Activated CD4-positive, CD25-positive, alpha-beta regulatory T cell treated with anti-CD3 and anti-CD28 coated beads, Interleukin-2, amount 50 U/mL, for 72 hours (primary cell): ENCODE measurements at places on chromosomes 1 and 21.

DNA sequence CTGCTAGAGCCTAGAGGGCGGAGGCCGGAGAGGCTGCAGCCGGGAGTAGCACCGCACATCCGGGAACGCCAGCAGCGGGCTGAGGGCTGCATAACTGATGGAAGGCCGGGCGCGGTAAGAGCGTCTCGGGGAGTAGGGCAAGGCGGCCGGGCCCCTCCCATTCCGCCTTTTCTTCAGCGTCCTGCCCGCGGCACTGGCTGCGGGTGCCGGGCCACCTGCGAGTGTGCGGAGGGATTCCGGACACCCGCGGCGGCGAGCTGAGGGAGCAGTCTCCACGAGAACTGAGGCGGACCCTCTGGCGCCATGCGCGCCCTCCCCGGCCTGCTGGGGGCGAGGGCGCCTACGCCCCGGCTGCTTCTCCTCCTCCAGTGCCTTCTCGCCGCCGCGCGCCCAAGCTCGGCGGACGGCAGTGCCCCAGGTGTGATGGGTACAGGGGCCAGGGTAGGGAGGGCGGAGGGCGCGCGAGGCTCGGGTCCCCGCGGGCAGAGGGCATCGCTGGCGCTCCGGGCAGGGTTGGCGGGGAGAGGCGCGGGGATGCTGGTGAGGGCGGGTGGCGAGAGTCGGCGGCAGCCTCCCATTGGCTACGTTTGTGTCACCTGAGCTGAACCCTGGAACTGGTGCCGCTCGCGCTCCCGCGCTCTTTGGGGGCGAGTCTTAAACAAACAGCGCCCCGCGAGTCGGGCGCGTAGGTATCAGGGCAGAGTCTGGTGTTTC is 334.4 kb downstream of the SRGAP2C start:
- peak; percentile 79 for DNase-seq

- DNase-seq: no peak
Measured at GRCh38 chr1:228277491-228278431, 69.9 kb downstream of the OBSCN start.

GRCh38 chr1:220325306-220325995 is 53.2 kb upstream of the RAB3GAP2 start:
- DNase-seq: no peak

DNA sequence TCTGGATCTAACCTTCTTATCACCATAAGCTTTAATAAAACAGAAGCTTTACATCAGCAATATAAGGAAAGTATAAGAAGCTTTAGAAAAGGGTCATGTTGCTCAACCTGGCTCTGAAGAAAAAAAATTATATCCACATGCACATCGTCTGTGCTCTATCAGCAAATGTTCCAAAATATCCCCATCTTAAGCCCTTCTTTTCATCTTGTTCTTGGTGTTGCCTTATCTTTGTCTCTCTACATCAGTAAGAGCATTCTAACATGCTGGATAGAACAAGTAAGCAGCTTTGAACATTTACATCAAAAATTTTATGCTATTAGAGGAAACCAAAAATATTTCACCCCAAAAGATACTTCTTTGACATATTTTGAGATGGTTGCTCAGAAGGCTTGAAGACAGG is 157.8 kb upstream of the SNX7 start:
- DNase-seq: no peak

DNA sequence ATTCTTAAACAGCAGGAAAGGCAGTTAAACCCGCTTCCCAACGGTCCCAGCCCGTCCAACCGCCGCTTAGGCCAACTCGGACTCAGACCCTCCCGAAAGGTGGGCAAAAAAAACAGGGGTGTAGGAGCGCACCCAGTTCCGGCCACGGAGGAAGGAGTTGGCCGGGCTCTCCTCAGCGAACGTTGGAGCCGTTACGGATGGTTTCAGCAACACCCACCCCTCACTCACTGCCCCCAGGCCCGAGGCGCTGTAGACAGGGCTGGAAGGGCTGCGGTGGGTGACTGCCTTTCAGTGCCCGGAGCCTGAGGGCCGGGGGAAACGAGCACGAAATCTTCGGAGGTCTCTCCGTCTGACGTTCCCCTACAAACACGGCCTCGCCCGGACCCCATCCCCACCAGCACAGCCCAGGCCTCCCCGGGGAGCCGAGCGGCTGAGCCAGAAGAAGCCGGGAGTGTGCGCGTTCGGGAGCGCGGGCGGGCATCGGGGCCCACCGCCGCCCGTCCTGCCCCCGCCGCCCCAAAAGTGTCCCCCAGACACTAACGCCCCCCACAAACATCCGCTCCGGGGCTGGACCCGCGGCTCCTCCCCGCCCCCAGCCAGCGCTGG is 1.3 kb downstream of the KDM5B start:
- peak; percentile 42 for DNase-seq

DNA sequence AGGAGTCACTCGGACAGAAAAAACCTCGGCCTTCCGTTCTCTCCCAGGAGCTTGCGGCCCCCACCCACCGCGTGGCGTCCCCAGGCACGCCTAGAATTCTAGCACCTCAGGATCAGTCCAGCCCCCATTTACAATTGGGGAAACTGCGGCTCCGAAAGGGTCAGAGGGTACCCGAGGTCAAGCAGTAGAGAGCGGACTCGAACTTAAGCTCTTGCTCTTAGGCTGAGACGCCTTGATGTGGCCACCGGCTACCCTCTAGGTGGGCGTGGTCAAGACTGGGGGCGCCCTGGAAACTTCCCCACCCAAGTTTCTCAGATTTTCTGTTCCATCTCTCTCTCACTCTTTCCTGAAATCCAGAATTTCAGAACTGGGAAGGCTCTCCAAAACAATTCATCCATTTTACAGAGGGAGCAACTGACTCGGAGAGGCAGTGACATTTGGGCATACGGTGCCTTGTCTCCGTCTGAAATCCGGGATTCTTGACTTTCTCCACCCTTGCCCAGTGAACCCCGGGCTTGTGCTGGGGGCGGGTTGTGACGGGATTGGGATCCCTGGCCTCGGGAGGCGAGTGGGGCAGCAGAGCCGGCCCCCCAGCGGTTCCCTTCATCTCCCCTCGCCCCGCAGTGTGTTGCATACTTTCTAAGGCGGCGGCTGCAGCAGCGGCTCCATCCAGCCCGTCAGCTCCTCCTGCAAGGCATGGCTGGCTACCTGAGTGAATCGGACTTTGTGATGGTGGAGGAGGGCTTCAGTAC is 777 bp downstream of the AZIN2 start:
- no peak for DNase-seq

- DNase-seq: no peak
Measured at GRCh38 chr1:247298701-247299100, 33.0 kb downstream of the ZNF496 start.

- no peak for DNase-seq
Measured at GRCh38 chr1:106080608-106081325, 975.7 kb upstream of the PRMT6 start.

DNA sequence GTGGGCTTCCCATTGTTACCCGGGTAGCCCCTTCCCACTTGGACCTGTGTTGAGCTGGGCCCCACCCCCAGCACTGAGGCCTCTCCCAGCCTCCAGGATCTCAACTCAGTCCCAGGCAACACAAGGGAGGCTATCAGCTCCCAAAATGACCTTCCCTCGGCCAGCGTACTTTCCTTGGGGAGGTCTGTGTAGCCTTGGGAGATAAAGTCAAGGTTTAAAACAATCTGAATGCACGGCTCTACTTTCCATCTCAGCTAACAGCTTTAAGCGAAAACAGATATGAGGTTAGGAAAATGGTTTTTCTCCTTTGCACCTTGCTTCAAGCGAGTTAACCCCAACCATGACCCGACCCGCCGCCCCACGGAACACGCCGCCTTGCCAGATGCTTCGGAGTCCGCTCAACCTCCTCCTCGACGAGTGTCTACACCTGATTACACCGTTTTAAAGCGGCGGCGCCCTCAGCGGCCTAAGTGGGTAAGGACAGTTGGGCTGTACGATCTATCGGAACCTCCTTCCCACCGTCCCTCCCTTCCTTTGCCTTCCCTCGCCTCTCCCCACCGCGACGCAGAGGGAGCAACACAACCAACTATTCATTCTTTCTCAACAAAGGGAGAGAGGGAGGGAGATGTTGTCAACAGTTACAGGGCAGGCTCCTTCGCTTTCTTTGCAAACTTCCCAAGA is 1.1 kb downstream of the BCAR3 start:
- peak; percentile 48 for DNase-seq

DNA sequence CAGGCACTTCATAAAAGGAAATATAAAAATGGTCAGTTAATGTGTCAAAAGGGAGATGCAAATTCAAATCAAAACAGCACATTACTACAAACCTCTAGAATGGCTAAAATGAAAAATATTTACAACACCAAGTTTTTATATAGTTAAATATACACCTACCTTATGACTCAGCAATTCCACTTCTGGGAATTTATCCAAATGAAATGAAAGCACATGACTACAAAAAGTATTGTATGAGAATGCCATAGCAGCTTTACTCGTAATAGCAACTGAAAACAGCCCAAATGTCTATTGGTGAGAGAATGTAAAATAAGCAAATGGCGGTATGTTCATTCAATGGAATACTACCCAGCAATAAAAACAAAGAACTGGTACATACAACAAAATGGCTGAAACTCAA is 175.8 kb upstream of the SPAG17 start:
- DNase-seq: no peak

DNA sequence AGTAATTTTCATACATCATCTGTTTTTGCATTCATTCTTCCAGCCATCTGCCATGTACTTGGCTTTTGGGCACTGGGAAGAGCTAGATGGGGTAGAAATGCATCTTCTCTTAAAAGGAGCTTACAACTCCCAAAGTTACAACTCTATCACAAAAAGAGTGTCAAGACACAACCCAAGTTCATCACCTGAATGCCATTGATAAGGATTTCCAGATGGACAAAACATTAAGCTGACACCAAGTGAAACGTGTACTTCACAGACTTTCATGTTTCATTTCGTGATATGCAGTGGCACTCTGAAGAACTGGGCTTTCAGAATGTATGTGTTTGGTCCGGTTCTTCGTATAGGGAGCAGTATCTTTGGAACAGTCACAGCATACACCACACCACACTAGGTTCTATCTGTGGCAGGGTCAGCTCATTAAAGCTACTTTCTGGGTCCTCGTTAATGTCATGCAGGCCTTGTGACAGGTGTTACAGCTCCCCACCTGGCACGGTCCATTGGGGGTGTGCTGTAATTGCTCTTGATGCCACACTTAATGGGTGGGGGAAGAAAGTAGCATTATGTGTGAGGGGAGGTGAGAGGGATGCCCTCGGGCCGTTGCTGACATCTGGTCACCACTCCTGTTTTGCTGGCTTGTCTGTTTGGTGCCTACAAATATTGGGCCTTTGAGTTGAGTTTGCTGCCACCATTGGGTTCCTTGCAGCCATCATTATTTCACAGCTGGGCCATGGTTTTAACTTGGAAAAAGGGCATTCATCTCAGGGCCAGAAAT is 164.9 kb downstream of the NFIA start:
- no peak for DNase-seq

- DNase-seq: no peak
Measured at GRCh38 chr1:43551396-43551888, 20.8 kb downstream of the PTPRF start.

DNA sequence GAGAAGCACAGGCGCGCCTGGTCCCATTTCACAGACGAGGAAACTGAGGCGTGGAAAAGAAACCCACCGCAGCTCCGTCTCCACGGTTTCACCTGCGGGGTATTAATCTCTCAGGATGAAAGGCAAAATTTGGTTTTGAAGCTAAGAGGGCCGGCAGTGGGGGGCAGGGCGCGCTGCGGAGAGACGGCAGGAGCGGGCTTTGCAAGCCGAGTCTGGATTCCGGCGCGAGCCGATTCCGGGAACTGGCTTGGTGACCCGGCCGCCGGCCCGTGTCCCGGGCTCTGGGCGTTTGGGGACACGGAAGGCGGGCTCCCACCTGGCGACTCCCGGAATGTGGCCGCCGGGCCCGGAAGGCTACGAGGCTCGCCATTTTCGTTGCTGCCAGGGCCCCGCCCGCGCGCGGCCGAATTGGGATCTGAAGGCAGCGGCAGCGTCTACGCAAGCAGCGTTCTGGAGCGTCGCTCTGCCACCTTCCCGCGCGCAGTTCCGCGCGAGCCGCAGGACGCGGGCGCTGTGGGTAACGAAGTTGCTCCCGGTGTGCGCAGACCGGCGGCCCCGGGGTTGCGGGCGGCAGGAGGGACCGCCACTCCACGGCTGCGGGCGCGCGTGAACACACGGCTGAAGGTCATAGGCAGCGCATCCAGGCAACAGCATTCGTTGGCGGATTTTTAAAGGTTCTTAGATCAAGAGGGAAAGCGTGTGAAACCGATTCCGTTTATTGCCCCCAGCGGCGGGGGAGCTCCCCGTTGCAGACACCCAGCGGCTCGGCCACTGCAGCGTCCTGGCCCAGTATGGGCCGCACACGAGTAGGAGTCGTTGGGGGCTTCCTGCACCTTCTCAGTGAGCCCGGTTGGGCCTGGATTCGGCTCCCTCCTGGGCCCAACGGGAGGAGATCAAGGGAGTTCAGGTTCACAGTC is 5.4 kb upstream of the PRDM16 start:
- DNase-seq: no peak

- DNase-seq: no peak
Measured at GRCh38 chr1:160109686-160110085, 5.9 kb upstream of the ATP1A2 start.

GRCh38 chr21:45859041-45859761 is 122.4 kb upstream of the COL6A1 start:
- no peak for DNase-seq

- DNase-seq: no peak
Measured at GRCh38 chr1:196557797-196558196, 50.4 kb downstream of the KCNT2 start.

GRCh38 chr1:58885998-58886397 is 102.2 kb upstream of the JUN start:
- DNase-seq: no peak

GRCh38 chr1:48036710-48037355 is 39.6 kb upstream of the TRABD2B start:
- no peak for DNase-seq

DNA sequence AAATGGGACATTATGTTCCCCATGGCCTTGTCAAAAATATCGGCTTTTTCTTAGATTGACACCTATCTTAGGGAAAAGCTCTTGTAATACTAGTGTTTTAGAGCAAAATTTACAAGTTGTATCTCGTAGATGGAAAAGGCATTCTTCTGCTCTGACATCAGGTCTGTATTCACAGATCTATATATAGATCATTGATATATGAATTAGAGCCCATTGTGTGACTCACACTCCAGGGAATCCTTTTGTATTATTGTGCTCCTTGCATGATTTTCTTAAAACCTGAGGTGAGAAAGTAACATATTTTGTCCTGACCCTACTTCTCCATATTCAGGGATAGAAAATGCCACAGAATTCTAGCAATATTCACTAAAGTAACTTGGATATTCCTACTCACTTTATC is 1160.8 kb upstream of the B3GALT2 start:
- no peak for DNase-seq

GRCh38 chr1:9454494-9455066 is 84.7 kb upstream of the SLC25A33 start:
- DNase-seq: no peak

- DNase-seq: no peak
Measured at GRCh38 chr1:165371588-165372225, 15.2 kb upstream of the LMX1A start.

- no peak for DNase-seq
Measured at GRCh38 chr1:154213274-154213673, 7.1 kb upstream of the CFAP141 start.

- no peak for DNase-seq
Measured at GRCh38 chr1:204296431-204296988, 63.2 kb downstream of the PLEKHA6 start.
